ENCODE measurements at places on chromosomes 11 and 22. TPM values are rescaled to one million over a fixed set of nuclear protein-coding genes. Genes with fewer than 3 reads are reported as not detected.

GRCh38 chr22:43240614-43241013 lies 53.7 kb upstream of the TTLL12 start:
- DNase-seq, result no peak

- no peak for DNase-seq
Measured at GRCh38 chr11:113184498-113184897, 129.9 kb upstream of the TTC12 start.

GRCh38 chr11:45777127-45777969 lies 27.6 kb upstream of the SLC35C1 start:
- no peak for DNase-seq

DNA sequence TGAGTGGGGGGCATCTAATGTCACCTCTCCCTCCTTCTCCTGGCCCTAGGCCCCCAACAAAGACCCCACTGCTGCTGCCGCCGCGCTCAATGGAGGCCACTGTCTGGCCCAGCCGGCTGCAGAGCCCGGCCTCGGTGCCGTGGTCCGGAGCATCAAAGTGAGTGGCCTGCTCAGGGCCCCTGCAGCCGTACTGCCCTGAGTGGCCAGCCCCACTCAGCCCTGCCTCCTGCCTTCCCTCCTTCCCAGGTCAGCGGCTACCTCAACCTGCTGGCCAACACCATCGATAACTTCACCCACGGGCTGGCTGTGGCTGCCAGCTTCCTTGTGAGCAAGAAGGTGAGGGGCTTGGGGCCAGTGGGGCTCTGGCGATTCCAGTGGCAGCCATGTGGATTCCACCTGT lies 5.0 kb downstream of the SLC39A13 start:
- no peak for DNase-seq

The MS4A4E gene
- 15.5 TPM for total RNA-seq

All from aorta (tissue), 5 donors.